ENCODE measurements at places on chromosomes 11 and 22.

GRCh38 chr11:6599881-6600390 lies 3.5 kb downstream of the RRP8 start:
- no peak for DNase-seq

DNA sequence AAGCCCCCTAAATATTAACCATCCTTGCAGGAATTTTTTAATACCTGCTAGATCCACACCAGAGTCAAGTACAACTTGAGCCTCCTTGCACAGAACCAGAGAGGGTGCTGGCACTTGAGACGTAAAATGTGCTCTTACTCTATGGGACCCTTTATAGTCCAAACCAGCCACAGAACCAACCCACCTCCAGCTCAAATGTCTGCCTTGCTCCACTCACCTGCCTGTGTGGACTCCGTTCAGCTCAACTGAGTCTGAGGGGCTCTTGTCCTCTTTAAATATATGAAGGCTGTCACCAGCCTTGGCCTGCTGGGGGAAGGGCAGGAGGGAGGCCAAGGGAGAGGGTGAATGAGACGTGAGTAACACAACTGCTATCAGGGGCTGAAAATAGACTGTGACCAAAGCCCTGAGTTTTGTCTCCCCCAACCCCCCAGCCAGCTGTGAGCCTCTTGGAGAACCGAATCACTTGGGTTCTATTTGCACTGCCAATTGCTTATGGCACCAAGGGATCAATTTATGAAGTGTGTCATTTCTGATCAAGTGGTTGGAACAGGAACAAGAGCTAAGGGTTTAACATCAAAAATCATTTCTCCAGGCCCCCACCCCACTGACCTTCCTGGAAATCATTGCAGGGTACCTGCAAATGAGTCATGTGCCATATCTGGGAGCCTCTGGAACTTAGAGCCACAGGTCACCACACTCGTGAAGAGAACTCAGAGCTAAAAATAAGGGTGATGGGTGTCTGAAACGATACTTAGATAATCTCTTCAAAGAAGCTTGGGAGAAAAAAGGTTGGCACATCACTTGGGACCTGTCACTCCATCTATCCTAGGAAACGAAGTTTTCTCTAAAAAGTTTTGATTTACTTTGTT lies at the start of gene CSRP3:
TSS of gene CSRP3 (minus strand) at position 247 of the 869 bp plus-strand sequence. CDS start 9,535 bp downstream, outside the sequence.
- DNase-seq: no peak

- no peak for DNase-seq
Observed at GRCh38 chr11:128477278-128477677, 110.1 kb downstream of the ETS1 start.

GRCh38 chr11:48095779-48096470 lies 115.6 kb downstream of the PTPRJ start:
- no peak for DNase-seq

Data from stimulated activated naive B cell treated with anti-CD40 and anti-IgM and Interleukin-4, amounts not matched to agents 10 μg/mL and 1 μg/mL and 100 μg/mL, for 72 hours (primary cell).